ENCODE measurements at places on chromosomes 7 and 10.

- DNase-seq: no peak
Measured at GRCh38 chr10:105291571-105291970, 650.5 kb downstream of the SORCS3 start.

DNA sequence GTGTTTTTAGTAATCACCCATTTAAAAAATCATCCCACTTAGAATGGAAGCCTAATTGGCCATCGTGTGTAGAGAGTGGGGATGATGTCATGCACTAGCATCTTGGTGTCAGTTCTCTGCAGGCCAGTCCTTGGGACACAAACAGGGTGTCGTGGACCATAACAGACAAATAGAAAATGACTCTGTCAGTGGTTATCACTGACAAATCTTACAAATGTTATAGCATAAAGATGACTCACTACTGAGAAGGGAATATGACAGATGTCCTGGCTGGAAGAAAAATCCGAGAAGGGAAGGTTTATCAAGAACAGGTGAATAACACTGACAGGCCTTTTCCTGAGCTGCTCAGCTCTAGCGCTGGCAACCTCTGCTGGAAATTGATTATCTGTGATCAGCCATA is 10.6 kb downstream of the CABCOCO1 start:
- no peak for DNase-seq

GRCh38 chr7:116952635-116953371 is 498 bp upstream of the ST7 start:
- no peak for DNase-seq

GRCh38 chr10:22874189-22874854 is 53.5 kb upstream of the ARMC3 start:
- DNase-seq: no peak
